ENCODE measurements at places on chromosomes 3 and 15. TPM values are rescaled to one million over a fixed set of nuclear protein-coding genes. Genes with fewer than 3 reads are reported as not detected.

DNA sequence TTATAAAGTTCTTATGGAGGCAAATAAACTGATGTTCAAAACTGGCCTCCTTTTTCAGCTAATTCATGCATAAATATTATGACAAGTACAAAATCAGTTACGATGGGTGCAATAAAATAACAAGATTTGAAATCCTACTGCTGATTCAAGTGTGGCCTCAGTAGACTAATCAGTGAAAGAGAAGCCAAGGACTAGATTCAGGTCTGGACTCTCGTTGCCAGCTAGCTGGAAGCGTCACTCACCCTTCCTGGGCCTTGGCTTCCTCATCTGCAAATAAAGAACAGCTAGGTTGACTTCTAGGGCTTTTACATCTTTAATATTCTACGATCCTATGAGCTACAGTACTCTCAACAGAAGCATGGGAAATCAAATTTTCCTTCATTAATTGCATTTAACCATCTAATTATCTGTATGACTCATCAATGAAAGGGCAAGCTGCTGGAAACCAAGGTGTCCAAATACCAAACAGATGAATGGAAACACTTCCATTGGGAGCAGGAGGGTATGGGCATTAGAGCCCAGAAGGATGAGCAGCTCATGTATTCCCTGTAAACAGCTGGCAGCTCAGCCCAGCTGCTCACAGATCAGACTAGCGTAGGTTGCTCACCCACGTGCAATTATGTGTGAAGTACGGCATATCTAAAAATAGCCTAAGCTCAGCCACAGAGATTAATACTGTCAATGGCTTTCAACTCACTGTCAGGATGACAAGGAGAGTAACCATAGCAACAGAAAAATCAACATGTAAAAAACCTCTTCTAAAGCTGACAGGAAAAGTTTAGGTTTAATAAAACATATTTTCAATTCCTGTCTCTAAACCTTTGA is 294.8 kb downstream of the PLCL2 start:
- no peak for DNase-seq

GRCh38 chr3:164416491-164417222 is 661.6 kb downstream of the SI start:
- DNase-seq = no peak

Gene DUOXA2
- not detected for total RNA-seq

Gene MCTP2
- total RNA-seq = 47.7 TPM

Gene LRRIQ4
- total RNA-seq = not detected

Data from omental fat pad (tissue), 4 donors.